ENCODE measurements at places on chromosomes 2 and 18.

DNA sequence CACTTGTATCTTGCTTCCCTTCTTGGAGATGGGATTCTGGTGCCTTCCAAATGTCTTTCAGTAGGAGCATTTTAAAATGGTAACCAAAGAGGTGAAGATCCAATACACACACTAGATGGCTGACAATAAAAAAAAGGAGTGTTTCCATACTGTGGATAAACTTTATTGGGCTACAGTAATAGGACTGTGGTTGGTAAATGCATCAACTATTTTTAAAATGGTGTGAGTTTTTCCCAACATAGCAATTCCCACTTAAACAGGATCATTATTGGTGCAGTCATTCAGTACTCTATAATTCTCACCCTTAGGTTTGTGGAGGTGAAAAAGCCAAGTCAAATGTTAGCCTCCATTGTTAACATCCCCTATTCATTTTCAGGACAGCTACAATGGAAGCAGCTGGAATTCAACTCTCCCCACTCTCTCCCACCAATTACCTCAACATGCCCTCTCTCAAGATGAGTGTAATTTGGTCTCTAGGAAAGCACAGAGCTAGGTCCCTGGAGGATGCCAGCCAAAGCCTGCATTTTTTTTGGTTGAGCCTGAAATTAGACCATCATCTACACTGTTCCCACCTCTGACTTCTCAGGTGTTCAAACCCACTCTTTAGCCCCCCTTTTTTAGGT is 273.3 kb downstream of the TCF4 start:
- DNase-seq = no peak

DNA sequence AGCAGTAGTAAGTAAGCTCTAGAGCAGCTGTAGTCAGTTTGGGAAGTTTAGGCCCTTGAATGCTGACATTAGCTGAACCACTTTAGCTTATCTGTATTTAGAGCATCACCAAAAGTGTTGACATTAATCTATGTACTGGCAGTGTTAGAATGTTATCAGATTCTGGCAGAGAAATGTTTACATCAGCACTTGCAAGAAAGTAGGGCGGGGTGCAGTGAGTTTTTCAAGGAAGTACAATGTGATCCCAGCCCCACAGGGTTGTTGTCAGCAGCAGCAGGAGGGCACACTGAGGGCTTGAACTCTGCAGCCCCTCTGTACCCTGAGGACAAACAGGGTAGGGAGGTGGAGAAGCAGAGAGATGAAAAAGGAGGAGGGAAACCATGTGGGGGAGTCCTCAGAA is 35.5 kb upstream of the RMP24 start:
- DNase-seq = no peak

DNA sequence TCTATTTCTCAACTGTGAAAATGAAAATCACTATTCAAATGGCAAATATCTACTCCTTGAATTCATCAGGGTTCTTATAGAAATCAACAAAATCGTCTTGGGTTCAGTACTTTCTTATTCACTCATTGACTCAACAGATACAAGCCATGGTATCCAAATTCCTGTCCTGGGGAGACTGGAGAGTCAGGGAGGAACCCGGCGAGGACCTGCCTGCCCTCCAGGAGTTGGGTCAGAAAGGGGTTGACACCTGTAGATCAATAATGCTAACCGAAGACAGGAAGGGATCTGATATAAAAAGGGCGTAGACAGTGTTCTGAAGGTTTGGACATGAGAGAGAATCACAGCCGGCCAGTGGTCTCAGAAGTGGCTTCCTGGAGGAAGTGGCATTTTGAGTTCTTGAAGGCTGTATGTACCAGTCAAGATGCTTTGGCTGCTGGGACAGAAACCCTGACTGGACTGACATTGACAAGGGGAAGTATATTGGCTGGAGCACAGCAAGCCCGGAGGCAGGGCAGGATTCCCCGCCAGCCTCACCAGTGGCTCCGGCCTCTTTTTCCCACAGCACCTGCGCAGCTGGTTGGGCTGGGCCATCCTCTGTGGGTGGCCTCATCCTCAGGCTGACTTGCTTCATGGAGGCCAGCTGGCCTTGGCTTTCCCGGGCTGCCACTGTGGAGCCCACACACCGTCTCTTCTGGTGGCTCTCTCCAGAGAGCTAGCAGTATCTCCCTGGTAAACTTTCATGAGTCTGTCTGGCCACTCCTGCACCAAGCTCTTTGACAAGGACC is 3.0 kb downstream of the LRRFIP1 start:
- no peak for DNase-seq

DNA sequence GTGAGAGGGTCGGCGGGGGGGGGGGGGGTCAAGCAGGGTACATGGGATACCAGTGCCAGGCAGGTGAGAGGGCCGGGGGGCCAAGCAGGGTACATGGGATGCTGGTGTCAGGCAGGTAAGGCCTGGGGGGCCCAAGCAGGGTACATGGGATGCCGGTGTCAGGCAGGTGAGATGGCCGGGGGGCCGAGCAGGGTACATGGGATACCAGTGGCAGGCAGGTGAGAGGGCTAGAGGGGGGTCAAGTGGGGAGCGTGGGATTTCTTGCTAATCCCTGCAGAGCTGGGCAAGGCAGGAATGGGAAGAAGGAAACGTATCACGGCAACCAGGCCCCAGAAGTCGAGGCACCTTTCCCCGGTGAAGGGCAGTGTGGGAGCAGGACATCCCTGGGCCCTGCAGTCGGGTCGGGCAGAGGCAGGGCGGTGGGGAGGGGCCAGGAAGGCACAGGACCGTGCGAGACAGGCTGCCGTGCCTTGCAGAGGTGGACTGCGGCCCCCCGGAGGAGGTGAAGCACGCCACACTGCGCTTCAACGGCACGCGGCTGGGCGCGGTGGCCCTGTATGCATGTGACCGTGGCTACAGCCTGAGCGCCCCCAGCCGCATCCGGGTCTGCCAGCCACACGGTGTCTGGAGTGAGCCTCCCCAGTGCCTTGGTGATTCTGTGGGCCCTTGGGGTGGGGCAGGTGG is 49.3 kb downstream of the MTERF4 start:
- no peak for DNase-seq

DNA sequence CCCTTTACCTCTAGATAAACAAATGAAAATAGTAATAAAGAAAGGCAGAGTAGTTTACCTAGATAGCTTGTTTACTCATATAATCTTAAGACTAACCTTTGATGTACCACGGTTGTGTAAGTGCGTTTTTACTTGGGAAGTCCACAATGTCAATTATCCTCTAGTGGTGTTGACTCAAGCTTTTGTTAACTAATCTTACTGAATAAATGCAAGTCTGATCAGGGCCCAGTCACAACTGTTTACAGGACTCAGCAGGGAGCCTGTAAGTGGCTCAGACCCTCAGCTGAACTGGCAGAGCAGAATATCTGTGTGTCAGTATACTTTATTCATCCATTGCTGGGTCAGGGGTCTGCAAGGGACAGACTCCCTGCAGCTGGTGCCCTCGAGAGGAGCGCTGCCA is 98.1 kb upstream of the ACAA2 start:
- DNase-seq = no peak

DNA sequence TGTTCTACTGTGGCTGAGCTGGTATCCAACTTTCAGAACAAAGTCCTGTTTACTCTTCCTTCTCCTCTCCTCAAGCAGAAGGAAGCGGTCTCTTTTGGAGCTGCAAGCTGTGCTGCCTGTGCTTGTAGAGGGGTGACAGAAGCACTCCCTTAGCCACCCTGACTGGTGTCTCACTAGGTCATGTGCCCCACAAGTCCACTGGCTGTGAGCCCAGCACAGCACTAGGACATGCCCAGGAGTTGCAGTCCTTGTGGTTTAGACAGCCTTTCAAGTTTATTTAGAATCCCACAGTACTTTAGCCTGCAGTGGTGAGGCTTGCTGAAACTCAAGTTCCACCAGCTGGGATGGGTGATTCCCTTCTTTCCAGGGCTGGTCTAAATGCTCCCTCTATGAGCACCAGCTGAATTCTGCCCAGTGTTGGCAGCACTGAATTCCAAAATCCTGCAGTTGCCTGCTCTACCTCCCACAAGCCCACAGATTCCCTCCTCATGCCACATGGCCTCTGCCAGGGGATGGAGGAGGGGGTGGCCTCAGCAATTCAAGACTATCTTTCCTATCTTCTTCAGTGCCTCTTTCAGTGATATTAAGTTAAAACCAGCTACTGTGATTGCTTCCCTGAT is 61.2 kb downstream of the CCDC85A start:
- no peak for DNase-seq

DNA sequence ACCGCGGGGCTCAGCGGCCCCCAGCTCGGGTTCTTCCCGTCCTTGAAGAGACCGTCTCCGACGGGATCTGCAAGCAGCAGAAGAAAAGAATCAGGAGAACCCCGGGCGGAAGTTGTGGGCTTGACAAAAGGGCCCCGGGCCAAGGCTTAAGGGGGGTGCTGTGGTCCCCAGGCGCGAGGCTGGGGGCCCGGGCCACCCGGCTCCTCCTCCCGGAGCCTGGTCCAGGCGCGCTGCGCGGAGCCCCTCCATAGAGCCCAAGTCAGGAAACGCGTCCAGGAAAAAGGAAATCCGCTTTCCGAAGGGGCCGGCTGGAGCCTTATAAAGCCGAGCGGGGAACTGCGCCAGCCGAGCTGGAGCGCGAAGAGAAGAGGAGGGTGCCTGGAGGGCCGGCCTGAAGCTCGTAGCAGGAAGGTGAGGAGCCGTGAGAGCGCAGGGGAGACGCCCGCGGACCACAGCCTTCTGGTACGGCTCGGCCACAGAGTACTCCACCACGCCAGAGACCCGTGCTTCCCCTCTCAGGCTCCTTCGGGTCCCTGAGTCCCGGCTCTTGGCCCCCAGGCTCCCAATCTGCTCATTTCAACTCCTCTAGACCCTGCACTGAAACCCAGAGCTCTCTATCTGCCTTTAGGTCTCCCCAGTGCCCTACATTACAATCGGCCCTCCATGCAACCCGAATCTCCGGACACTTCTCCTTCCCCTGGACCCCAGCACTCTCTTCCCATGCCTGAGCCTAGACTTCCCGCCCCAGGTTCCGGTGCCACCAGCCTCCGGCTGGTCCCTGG is 554 bp downstream of the FEV start:
- DNase-seq = no peak

GRCh38 chr18:5604778-5605177 is 61.0 kb upstream of the EPB41L3 start:
- DNase-seq = no peak

- no peak for DNase-seq
These were observed 71.4 kb downstream of the KLHL29 start for GRCh38 chr2:23456396-23456795.

DNA sequence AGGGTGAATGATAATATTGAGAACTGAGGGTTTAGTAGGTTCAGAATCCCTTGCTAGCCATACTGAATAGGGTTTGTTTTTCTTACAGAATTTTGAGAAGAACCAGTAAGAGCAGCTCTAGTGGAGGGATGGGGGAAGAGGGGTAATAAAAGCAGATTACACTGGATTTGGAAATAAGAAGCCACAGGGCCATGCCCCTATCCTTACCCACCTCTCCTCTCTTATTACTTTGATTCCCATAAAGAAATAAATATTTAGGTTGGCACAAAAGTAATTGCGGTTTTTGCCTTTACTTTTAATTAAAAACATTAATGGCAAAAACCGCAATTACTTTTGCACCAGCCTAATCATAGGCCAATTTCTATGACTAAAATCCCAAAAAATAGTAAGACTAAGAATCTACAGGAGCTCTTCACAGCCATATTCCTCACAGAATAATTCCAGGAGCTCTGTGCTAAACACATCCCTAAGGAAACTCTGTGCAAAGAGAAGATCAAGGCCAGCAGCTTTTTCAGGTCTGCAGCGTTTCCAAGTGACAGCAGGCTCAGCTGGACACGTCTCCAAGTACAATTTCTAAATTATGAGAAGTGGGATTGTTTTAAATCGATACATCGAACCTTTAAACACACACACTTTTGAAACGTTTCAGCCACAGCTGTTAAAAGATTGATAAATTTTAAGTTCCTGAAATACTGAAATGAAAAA is 58.4 kb upstream of the RTN4 start:
- no peak for DNase-seq

GRCh38 chr2:6864923-6865345 is 773 bp downstream of the CMPK2 start:
- no peak for DNase-seq

DNA sequence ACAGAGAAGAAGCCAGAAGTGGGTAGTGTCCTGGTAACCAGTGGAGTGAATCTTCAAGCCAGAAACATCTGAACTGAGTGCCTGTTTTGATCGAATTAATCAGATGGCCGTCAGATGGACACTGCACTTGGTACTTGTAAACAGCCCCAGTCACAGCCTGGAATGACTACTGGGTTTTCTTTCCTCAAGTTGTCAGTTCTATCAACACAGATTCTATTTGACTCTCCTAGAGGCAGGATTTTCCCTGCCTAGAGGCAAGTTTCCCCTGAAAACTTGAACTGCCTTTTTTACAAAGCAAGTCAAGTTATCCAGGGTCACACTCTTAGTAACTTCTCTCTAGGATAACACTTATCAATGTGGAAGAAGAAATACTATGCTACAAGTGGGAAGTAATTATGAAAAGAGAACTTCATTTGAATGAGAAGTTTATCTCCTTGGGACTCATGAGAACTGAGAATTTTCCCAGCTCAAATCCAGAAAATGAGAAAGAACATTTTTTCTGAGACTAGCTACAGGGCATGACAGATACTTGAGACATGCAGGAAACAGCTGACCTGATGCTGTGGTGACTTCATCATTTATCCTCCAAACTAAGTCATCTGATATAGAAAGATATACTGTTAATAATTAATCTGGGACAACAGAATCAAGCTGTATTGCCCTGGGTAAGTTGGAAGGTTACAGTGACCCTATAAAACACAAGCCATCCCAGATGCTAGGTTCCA is 36.0 kb downstream of the SULT1C2 start:
- no peak for DNase-seq

DNA sequence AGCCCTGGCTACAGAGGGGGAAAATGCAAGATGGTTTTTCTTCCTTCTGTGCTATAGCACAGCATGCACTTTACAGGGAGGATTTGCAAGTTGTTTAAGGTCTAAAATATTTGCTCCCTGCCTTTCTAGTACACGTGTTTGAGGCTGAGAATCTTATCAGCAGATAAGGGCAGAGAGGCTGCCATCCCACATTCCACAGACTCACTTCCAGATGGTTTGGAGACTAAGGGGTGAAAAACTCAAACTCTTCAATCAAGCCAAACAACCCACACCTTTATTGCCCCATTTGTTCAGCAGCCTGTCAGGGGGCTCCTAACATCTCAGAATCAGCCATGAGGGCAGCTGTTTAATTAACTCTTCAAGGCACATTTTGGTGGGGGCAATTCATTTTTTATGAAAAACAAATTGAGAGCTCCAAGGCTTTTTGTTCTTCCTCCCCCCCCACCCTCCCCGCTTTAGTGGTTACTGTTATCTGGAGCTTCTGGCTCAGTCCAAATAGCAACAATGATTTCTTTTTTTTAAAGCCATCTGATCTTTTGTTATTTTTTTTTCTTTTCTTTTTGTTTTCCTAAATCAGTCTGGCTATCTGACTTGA is 242.6 kb upstream of the NT5C1B start:
- DNase-seq = no peak

DNA sequence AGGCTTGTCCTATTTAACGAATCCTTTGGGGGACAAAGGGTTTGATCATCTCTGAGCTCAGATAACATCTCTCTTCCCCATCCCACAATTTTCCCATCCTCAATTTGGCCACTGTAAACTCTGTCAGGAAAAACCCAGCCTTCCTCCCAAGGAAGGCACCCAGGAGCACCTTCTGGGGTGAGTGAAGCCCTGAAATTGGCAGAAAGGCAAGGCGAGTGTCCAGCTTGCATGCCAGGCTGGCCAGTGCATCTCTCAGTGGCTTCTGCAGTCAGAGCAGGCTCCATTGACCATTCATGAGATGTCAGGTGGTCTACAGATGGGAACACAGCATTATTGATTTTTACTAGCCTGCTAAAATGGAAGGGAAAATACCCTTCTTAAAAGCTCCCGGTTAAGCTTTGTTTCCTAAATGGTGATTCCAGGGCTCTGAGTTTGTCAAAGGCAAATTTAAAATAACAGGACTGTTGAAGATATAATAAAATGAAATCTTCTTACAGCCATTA is 83.2 kb upstream of the BOD1L2 start:
- no peak for DNase-seq

- no peak for DNase-seq
These were observed 196.1 kb downstream of the FAM210A start for GRCh38 chr18:13530033-13530878.

Data from CD4-positive, alpha-beta T cell treated with Interleukin-1 beta for 1 hour (primary cell).